ENCODE measurements at places on chromosomes 3 and 15.

DNA sequence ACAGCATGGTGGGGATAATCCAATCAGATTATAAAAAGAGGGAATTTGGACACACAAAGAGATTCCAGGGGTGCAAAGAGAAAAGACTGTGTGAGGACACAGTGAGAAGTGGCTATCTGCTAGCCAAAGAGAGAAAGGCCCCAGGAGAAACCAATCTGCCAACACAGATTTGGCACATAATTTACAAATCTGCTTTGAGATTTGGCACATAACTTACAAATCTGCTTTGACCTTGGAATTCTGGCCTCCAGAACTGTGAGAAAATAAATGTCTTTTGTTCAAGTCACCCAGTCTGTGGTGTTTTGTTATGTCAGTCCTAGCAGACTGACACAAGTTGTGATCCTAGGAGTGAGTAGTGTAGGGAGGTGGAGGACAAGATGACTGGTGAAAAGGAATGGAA, 3.5 kb upstream of the TM4SF18 start:
- no peak for DNase-seq

- DNase-seq, result no peak
Measured at GRCh38 chr3:61938878-61939549, 377.6 kb downstream of the PTPRG start.

DNA sequence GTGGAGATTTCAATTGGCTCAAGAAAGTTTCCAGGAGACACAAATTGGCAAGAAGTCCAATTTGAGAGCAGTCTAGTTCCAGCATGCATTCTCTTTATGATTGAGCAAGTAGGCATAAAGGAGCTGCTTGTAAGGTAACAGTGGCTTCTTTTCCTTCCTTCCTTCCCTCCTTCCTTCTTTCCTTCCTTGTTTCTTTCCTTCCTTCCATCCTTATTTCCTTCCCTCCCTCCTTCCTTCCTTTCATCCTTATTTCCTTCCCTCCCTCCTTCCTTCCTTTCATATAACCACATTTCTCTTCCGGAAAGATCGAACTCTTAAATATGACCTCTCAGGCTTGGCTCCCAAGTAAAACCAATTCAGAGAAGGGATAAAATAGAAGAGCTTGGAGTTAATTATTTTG, 29.4 kb upstream of the ATP11B start:
- no peak for DNase-seq

DNA sequence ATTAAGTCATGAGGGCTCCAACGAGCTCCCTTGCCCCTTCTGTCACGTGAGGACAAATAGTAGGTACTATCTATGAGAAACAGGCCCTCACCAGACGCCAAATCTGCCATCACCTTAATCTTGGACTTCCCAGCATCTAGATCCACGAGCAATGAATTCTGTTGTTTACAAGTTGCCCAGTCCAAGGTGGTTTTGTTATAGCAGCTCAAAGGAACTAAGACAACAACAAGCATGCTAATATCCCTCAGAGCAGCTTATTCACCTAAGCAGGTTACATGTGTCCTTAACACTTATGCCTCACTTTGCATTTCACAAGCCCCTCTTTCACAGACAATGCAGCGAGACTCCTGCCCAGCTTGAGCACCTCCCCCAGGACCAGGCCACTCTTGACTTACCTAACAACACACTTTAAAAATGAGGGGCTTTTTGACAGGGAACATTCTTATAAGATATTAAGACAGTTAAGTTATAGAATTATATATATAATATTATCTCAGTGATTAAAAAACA, 219.5 kb downstream of the PLCH1 start:
- no peak for DNase-seq

- no peak for DNase-seq
Measured at GRCh38 chr3:140573011-140573410, 104.9 kb upstream of the TRIM42 start.

DNA sequence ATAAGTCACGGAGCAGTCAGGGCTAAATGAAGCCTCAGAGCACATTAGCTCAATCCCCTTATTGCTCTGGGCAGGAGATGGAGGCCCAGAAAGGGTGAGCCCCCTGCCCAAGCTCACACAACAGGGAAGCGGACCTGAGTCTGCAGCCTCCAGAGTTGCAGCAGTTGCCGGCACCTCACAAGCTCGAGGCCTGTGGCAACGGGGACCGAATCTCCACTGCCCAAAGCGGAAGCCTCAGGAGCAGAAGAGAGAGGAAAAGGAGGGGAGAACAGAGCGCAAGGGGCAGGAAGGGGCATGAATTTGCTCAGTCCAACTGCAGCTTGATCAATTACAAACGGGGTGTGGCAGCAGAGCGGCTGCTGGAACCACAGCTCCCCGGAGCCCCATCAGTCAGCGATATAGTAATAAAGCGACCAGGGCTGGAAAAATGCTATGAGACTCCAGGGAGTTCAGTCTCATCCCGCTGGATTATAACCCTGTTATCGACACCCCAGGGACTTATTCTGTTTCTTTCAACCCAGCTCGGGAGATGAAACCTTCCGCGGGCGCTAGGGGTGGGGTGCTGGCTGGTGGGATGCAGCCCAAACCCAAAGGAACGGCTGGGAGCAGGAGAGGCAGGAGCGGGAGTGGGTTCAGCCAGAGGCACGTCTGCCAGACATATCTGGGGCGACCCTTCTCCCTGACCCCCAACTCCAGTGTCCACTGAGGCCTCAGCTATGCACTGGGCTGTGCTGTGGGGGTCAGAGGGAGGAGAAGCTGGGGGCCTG, 219.7 kb upstream of the LINGO1 start:
- no peak for DNase-seq

DNA sequence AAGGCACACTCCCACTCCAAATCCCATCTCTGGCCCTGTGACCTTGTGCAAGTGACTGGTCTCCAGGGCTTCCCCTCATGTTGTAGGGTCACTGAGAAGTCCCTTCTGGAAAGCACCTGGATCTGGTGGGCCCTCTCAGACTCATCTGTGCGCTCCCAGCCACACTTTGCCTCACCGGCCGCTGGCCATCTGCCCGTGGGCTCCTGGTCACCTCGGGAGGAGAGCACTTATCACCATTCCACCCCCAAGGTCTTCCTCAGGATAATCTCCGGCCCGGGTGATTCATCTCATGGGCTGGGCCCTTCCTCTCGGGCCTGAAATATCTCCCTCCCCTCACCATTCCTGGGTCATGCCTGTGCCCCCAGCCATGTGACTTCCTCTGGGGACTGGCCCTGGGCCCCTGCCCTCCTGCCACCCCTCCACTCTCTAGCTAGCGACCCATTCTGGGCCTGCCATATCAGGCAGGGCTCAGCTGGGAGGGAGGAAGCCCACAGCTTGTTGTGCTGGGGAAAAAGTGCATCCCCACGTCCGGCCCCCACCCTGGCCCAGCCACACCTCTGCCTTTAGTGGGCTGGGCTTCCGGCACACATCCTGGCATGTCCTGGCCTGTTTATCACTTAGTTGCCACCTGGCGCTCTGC, 10.6 kb upstream of the WNT7A start:
- no peak for DNase-seq
